ENCODE measurements at places on chromosomes 12 and 14.

DNA sequence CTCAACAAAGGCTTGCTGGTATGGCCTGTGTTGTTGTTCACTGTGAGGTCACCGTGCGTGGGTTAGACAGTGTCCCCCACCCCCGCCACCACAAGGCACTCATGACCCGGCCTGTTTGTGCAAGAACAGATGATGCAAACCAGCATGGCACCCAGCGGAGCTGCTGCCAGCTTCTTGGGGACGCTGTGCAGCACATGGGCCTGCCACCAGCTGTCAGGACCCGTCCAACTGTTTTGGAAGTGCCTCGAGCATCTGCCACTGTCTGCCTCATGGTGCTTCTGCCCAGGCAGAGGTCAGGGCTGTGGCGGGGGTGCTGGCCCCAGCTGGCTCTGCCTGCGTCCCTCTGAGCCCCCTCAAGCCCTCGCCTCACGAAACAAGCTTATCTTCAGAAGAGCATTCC, 1.5 kb downstream of the ASB2 start:
- no peak for DNase-seq

- DNase-seq = peak; percentile 21
Measured at GRCh38 chr14:89484051-89484844, 67.2 kb upstream of the FOXN3 start.

- no peak for DNase-seq
Measured at GRCh38 chr12:10214136-10214894, 1.6 kb downstream of the GABARAPL1 start.

DNA sequence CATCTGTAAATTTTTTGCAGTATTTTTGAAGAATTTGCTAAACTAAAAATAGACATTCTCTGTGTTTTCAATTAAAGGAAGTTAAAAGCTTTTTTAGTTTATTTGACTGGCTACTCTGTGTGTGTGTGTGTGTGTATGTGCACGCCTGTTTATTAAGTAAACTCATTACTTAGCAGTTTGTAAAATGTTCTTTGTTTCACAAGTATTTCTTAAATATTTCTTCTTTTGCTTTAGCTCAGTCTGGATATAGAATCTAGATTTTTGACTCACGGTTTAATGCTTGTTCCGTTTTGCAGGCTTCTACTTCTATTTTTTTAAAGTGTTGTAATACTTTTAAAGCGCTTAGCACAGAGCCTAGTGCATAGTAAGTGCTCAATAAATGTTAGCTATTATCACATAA, 46.5 kb upstream of the KCNMB4 start:
- no peak for DNase-seq

GRCh38 chr14:94501588-94502516, 7.4 kb downstream of the SERPINA12 start:
- DNase-seq = no peak

- no peak for DNase-seq
Measured at GRCh38 chr12:89468017-89468416, 56.6 kb downstream of the GALNT4 start.

DNA sequence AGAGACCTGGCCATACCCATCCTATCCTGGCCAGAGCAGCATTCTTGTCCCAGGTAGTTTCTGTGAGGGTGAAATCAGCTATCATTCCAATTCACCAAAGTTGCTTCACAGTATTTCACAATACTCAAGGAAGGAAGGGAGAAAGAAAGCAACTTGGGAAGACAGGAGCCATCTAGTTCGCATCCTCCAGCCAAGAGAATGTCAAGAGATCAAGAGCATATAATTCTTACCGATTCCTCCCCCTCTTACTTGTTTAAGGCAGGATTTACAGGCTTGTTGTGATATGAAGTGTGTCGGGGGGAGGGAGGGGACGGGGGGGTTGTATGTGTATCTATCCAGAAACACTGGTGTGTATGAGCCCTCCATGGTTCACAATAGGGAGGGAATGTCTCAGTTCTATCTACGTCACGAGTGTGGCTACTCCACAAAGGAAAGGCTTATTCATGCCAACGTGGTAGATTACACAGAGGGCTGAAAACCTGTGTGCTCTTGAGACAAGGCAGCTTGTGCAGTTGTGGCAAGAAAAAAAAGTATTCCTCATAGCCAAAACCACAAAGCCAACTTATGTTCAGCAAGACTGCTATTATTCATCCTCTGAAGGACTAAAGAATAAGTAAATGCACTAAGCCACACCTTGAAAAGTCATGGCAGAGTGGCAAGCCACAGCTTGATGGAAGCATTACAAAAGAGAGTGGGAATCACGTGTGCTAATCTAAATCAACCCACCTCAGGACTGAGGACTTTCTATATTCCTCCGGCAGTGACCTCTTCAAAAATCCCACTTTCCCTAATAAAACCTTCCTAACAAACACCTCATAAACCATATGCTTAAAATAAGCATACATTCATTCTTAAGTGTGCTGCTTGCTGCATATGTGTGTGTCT, 35.0 kb downstream of the CORO1C start:
- peak; percentile 96 for DNase-seq

- DNase-seq = no peak
Measured at GRCh38 chr14:69647213-69647612, 35.8 kb downstream of the SUSD6 start.

All from MCF 10A (cell line).